ENCODE measurements at places on chromosomes 5 and 9.

GRCh38 chr9:86795823-86796553 is 151.3 kb downstream of the GAS1 start:
- no peaks in the 10 kb centered on the region for H3K4me1 ChIP-seq
- H3K4me3 ChIP-seq, result peak overlapping the region; percentile 43
- no peaks in the 10 kb centered on the region for H3K27me3 ChIP-seq
- H3K36me3 ChIP-seq, result no peaks in the 10 kb centered on the region

DNA sequence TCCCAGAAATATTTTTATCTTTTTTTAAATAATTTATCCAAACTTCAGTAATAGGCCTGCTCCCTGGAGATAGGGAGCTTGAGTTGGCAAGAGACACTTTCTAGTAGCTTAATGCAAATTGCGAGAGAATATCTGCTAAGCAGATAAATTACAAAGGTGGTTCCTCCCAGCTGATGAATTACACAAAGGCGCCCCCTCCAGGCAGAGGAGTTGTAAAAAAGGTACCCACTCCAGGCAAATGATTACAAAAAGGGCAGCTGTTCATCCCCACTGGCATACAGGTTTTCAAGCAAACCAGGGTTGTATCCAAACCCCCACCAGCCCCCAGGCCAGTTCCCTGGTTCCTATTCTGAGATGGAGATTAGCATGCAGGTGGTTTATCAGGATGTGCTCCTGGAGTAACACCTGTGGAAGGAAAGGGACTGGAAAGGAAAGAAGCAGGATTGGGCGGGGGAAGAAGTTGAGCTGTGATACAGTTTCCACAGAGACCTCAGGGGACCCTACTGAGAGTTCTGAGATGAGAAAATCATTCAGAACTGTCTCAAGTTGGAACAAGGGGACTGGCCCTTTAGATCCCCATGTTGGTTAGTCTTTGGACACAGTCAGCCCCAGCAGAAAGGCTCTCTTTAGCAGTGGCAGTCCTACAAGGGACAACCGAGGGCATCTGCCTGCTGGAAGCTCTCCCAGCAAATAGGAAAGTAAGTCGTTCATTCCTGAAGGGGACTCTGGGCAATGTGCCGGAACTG is 25.5 kb downstream of the ESM1 start:
- H3K4me1 ChIP-seq, result no peaks in the 10 kb centered on the region
- H3K27ac ChIP-seq, result no peak overlapping the region
- no peak for DNase-seq
- no peak overlapping the region for H3K4me3 ChIP-seq

GRCh38 chr9:98839724-98840123 is 32.3 kb downstream of the GALNT12 start:
- H3K27me3 ChIP-seq, result no peaks in the 10 kb centered on the region
- no peaks in the 10 kb centered on the region for H3K36me3 ChIP-seq
- no peak overlapping the region for H3K27ac ChIP-seq
- H3K4me3 ChIP-seq, result no peak overlapping the region
- H3K4me1 ChIP-seq, result no peaks in the 10 kb centered on the region
- DNase-seq, result no peak

DNA sequence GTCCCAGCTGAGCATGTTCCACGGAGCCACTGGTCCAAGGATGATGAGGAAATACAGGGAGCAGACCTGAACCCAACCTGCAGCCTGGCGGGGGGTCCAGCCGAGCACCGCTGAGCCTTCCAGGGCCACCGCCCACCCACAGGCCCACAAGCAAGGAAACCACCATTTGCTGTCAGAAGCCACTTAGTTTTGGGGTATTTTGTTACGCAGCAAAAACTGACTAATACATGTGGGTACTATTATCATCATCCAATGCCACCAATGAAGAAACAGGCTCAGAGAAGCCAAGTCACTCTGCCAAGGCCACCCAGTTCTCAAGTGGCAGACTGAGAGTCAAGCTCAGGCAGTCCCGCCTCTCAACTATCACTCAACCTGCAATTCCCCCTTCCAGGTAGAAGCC is 48.0 kb upstream of the RXRA start:
- no peak for DNase-seq
- H3K4me1 ChIP-seq, result no peaks in the 10 kb centered on the region
- no peaks in the 10 kb centered on the region for H3K27me3 ChIP-seq

- no peaks in the 10 kb centered on the region for H3K36me3 ChIP-seq
- H3K4me1 ChIP-seq, result no peaks in the 10 kb centered on the region
- DNase-seq, result no peak
- peak overlapping the region; percentile 72 for H3K27ac ChIP-seq
- no peaks in the 10 kb centered on the region for H3K27me3 ChIP-seq
Measured at GRCh38 chr9:94996641-94997040, 270.1 kb downstream of the AOPEP start.
